NCI-H1417 (cell line): ENCODE measurements at places on chromosomes 2 and 18.

DNA sequence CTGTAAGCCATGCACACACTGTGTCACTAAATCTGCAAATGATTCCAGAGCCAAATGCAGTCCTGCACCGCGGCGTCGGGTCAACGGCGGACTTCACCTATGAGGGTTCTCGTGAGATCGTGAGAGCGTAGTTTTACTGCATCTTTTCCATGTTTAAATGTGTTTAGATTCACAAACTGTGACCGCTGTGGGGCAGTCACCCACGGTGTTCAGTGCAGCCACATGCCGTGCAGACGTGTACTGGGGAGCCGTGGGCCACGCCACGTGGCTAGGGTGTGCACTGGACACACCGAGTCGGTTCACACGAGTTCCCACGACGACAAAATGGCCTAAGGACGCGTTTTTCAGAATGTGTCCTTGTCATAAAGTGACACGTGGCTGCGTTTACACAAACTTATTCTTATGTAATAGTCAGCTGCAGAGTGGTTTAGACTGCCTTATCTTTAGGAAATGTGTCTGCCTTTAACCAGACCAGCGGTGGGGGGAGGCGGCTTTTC lies 34.1 kb downstream of the NFATC1 start:
- no peak for DNase-seq

- no peak for DNase-seq
Measured at GRCh38 chr2:46258937-46259776, 38.0 kb upstream of the EPAS1 start.

DNA sequence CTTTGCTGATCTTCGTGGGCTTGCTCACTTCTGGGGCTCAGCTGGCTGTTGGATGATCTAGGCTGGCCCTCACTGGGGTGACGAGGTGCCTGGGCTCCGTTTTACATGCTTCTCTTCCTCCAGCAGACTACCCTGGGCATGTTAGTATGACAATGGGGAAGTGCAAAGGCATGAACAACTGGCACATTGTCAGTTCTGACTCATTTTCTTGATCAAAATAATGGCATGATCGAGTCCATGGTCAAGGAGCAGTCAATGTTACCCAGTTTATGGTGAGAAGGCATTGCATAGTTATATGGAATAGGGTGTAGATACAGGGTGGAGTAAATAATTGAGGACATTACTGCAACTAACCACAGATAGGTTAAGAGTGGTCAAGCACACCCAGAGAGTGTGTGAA lies 10.0 kb upstream of the UPP2 start:
- DNase-seq: no peak

DNA sequence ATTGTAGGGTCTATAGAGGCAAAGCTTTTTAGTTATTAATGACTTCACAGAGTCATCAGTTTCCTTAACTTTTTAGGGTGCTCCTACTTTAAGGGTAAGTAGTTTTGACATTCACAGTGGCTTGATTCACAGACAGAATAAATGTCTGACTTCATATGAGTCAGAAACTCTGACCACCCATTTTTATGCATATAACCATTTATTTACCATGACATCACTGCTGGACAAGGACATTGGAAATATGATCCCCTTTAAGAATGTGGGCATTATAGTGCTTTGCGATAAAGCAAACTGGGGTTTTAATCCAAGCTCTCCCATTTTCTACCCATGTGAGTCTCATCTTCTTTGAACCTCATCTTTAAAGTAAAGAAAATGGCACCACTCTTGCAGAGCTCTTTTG lies 162.0 kb upstream of the MC4R start:
- no peak for DNase-seq

- no peak for DNase-seq
Measured at GRCh38 chr18:40546875-40547274, 1408.2 kb upstream of the PIK3C3 start.

DNA sequence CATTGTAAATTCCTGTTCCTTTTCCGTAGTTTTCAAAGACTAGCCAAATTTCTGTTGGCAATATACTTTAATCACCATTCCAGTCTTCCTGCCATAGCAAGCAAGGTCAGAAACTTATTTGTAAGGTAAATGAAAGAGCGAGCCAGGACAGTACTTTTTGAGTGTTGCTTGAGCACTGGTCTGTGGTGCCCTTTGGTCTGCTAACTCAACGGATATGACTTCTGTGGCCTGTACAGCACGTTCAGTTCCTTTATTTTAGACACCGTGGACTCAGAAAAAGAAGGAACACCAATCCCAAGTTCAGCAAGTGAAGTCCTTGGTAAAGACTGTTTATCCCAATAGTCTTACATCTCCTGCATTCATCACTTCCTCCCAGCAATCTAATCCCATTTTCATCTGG lies 166.3 kb downstream of the MYO1B start:
- no peak for DNase-seq

- no peak for DNase-seq
Measured at GRCh38 chr18:13943338-13943737, 28.0 kb upstream of the MC2R start.

GRCh38 chr18:10949655-10950054 lies 199.7 kb downstream of the PIEZO2 start:
- DNase-seq: peak; percentile 21

GRCh38 chr2:61774351-61774750 lies 79.5 kb downstream of the FAM161A start:
- no peak for DNase-seq

DNA sequence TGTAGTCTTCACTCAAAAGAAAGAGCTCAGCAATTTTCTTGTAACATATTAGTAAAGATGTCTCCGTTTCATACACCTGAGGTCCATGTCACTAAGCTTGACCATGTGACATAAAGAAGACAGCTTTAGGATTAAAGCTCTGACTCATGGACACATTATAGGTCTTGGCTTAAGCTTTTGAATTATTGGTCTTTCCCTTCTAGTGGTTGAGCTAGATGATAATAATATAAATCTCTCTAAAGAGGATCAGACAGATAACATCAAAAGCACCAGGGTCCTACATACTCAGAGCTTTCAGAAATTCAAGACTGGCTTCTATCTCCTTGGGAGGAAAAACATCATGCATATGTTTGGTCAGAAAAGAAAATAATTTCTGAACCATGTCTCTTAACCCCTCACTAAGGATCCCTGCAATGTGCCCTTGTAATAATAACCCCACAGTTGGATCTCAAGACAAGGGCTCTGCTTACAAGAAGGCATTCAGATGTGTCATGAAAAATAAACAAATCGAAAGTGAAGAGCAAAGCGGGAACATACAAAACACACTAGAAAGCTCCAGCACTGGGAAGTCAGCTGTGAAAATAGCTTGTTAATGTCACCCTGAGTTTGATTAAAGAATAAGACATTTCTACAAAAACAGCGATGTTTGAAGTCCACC lies 174.5 kb downstream of the PID1 start:
- no peak for DNase-seq

DNA sequence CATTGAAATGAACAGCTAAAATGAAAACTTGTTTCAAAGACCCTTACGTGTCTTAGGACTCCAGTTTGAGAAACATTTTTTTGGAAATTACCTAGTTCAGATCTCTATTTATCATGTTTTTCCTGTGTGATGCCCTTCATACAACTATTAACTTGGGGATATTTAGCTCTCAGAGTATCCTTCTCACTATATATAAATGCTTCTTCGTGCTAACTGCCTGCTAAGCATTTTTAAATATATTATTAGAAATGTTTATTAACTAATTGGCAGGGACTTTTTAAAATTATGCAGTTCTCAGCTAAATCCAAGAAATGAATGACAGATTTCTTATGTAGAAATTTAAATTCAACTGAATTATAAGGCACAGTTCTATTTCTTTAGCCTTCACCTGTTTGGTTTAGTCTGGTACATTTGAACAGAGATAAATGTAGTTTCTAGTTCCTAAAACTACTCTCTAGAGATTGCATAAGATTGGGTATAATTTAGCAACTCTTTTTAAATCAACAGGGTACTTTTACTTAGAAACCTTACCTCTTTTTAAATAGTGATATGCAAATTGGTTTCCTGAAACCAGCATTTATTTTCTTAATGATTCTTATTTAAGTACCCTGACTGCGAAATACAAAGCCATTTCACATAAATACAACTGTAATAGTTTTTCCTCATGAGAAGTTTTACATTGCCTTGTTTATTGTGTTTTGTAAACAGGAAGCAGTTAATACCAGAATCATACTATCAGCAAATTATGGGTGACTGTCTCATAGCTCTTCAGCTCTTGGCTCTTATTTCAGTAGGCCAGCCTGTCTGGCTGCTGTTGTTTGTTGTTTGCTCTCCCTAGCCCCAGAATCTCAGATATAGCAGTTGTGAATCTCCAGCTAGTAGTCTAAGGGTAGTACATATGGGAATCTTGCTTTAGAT lies 140.7 kb downstream of the PTRHD1 start:
- DNase-seq: no peak

GRCh38 chr2:60641811-60642788 lies 88.6 kb upstream of the BCL11A start:
- no peak for DNase-seq

DNA sequence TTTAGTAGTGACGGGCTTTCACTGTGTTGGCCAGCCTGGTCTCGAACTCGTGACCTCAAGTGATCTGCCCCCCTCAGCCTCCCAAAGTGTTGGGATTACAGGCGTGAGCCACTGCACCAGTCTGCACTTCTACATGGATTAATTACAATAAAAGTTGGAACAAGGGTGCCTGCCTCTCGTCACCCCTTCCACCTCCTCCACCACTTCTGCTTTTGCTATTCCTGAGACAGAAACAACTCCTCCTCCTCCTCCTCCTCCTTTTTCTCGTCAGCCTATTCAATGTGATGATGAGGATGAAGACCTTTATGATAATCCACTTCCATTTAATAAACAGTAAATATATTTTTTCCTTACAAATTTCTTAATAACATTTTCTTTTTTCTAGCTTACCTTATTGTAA lies 35.2 kb downstream of the SRBD1 start:
- DNase-seq: no peak

DNA sequence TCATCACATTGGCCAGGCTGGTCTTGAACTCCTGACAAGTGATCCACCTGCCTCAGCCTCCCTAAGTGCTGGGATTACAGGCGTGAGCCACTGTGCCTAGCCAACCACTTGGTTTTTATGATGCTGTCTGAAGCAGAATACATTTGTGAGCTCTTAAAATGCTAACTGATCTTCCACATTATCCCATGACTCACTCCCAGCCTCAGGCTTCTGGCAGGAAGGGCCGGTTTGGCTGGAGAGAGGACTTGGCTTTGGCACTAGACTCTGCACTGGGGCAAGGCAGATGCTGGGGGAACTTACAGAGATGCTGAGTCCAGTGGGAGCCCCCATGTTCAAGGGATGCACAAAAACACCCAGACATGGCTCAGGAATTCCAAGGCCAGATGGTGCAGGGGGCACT lies 40.5 kb upstream of the SH3BP4 start:
- DNase-seq: no peak

DNA sequence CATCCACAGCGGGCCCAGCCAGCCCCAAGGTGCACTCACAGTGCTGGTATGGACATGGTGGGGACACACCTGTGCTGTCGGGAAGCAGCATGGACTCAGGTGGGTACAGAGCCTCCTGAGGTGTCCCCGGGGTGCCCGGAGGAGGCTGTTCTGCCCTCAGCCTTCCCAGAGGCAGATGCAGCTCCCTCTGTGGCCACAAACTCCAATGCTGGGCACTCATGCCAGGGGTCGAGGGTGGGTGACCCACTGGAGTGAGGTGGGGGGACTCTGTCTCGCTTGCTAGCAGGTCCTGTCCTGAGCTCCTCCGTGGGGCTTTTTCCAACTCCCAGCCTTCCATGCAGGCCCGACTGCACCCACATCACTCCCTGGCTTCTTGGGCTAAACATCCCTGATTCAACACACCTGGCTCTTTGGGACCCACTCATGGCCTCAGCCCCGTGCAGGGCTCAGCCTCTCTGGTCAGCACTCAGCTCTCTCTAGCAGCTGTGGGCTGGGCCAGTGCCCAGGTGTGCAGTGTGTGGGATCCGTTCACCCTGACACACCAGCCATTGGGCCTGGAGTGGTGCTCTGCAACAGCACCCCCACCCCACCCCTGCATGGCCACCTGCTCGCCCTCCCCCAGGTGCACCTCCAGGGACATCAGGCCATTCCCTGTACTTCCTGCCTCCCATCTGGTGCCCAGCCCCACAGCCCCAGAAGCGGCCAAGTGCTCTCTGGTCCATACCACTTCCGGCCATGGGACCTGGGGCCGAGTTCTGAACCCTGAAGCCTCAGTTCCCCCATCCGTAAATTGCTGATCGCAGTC lies 16.0 kb downstream of the RAMP1 start:
- DNase-seq: no peak

DNA sequence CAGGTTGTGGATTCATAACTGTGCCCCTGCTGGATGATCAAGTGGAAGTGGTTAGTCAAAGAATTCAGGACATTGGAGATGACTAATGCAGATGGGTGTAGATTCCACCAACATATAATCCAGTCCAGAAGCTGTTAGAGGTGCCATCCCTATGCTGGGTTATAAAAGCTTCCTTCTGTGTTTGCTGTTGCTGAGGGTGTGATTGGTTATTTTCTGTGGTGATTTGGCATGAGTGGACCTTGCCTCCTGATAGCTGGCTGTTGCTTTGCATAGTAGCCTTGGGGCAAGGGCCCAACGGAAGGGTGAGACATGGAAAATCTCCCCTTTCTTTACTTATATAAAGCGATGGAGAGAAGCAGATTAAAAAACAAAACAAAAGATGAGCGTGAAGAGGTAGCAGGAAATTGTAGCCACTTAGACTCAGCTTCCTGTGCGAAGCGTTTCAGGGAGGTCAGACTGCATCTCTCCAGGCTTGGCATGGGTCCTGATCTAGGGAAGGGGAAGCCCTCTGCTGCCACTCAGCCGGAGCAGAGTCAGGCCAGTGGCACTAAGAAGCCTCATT lies 190.4 kb downstream of the FMNL2 start:
- DNase-seq: no peak

- DNase-seq: no peak
Measured at GRCh38 chr2:188787021-188787657, 187.0 kb upstream of the COL3A1 start.

DNA sequence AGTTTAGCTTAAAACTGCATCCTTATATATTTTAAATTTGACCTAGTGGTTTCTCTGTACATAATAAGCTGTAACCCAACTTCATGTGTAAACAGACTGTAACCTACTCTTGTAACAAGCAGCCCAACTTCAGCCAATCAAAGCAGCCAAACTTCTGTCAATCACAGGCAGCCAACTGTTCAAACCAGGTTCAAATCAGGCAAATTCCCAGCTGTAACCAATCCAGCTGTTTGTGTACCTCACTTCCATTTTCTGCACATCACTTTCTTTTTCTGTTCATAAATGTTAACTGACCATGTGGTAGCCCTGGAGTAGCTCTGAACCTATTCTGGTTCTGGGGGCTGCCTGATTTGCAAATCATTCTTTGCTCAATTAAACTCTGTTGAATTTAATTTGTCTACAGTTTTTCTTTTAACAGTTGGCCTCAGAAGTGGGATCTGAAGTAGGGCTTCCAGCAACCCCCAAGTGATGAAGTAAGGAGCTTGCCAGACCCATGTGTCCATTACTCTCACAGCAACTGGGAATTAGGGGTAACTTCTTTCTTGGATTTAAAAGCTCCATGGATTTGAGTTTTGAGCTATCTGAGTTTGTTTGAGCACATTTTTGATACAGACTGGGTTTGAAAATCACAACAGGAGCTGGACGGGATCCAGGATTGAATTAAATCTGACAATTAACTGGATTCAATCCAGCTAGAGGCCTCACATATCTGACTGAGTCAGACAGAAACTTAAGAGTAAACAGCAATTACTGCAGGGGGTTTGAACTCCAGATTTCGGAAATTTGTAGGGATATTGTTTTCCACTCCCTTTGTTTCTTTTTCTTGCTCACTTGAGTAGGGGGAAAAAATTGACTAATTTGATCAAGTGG lies 1569.7 kb upstream of the SLC39A10 start:
- no peak for DNase-seq
